WTC11 (cell line): ENCODE measurements at places on chromosomes 7 and 10.

- no peak for DNase-seq
Observed at GRCh38 chr10:29643771-29644501, 9.2 kb upstream of the SVIL start.

DNA sequence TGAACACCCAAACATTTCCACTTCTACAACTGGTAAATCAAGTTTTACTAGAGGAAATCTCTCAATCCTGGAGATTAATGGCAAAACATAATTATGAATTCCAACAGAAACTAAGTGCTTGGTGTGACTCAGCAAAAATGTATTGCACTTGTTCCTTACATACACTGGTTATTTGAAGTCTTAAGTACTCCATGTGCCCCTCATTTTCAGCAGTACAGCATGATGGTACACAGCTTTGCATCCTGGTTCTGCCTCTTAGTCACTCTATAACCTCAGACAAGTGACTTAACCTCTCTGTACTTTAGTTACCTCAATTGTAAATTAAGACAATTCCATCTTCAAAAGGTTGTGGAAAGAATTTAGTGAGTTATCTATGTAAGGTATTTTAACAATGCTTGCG is 12.9 kb downstream of the SLC16A12 start:
- DNase-seq: no peak

DNA sequence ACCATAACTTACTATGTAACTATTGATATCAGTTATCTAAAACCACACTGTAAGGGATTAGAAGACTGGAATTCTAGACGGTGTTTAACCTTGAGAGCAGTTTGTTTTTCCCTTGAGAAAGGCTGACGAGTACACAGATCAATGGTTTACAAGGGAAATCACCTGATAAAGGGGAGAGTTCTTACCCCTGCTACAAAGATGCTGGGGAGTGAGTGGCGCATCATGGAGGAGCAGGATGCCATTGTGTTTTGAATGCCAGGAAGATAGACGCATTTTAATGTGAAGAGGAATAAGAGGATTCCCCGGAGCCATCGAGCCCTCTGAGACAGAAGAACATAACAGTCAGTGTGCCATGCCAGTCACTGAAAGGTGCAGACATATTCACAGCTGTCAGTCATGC is 145.2 kb downstream of the PKD1L1 start:
- DNase-seq: no peak

- no peak for DNase-seq
Observed at GRCh38 chr10:109698882-109699664, 224.2 kb downstream of the XPNPEP1 start.

- DNase-seq: peak; percentile 69
Observed at GRCh38 chr7:7653593-7654187, 13.1 kb downstream of the UMAD1 start.

DNA sequence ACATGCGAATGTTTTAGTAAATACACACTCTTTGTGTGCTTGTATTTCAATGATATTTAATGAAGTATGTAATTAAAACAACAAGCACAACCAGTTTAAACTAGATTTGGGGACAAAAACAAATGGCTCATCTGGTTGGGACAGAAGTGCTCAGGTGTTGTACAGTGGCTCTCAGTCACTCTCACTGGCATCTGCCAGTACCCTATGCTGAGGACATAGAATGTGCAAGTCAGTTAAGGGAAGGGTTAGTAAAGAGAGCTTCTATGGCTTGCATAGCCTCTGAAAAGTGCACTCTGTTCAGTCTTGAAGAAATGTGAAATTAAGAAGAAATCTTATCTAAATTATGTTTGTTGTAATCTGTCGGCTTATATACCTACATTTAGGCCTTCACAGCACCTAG is 183.0 kb downstream of the LRRC4 start:
- no peak for DNase-seq

DNA sequence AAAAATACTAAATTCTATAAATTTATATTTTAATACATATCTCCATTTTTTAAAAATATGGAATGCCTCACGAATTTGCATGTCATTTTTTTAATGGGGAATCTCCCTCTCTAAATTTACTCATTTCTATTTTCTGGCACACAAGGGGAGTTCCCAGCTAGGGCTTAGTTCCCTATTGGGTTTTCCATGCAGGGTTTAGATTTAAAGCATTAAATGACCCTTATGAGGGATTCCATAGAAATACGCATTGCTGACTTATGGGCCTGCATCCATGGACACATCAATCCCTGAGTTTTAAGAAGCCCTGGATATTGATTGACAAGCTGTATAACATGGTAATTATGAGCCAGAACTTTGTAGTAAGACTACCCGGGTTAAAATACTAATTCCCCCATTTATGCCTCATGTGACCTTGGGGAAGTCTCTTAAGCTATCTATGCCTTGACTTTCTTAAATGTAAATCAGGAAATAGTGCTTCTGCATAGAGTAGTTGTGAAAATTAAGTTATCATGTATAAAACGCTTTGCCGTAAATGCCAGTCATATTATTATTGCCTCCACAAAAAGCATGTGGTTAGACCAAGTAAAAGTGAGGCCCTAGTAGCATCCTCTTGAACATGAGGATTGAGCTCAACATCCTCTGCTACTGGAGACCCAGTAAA is 78.8 kb upstream of the ANKRD1 start:
- no peak for DNase-seq

DNA sequence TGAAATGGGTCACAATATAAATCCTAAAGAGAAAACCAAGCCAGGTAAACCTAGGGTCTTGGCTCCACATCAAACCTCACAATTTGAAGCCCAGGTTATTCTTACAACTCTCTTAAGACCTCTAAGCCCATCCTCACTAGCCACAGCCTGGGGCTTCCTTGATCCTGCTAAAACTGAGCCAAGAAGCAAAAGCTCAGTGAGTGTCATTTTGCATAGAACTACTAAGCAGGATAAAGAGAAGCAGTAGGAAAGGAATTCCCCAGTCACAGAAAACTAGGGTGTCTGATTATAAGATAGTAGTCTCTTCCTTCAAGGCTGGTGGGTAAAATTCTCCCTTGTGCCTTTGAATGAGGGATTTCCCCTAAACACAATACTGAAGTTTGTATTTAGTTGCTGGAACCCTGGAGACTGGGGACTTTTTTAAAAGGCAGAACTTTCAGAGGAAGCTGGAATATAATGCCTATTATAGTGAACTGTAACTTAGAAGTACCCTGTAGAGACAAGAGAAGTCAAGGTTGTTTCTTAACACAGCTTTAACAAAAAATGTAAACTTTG is 196.6 kb upstream of the KIAA1217 start:
- no peak for DNase-seq

- peak; percentile 4 for DNase-seq
Observed at GRCh38 chr10:79391231-79392019, 44.2 kb downstream of the PPIF start.

DNA sequence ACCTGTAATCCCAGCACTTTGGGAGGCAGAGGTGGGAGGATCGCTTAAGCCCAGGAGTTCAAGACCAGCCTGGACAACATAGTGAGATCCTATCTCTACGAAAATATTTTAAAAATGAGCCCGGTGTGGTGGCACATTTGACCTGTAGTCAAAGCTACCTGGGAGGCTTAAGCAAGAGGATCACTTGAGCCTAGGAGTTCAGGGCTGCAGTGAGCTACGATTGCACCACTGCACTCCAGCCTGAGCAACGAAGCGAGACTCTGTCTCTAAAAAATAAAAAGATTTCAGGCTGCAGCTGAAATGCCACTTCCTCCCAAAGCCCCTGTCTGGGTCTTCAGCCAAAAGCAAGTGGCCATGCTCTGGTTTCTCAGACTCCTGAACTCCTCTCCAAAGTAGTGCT is 38.7 kb upstream of the CARD11 start:
- no peak for DNase-seq

- no peak for DNase-seq
Observed at GRCh38 chr10:10520491-10521385, 496.9 kb upstream of the CELF2 start.

DNA sequence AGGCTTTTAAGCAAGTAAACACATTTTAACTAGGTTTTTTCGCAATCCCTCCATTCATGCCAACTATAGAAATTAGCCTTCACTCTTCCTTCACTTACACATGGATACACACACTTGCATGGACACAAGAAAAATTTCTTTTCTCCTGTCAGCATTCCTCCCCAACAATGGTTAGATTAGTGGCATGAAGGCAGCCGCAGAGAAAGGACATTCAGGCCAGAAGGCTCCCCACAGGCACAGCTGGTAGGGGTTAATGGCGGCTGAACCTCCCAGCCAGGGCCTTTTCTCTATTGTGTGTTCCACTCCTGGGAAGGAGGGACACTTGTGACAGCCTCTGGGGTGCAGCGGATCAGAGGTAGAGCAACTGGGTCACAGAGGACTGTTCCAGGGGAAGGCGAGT is 255.0 kb upstream of the SP8 start:
- peak; percentile 51 for DNase-seq

DNA sequence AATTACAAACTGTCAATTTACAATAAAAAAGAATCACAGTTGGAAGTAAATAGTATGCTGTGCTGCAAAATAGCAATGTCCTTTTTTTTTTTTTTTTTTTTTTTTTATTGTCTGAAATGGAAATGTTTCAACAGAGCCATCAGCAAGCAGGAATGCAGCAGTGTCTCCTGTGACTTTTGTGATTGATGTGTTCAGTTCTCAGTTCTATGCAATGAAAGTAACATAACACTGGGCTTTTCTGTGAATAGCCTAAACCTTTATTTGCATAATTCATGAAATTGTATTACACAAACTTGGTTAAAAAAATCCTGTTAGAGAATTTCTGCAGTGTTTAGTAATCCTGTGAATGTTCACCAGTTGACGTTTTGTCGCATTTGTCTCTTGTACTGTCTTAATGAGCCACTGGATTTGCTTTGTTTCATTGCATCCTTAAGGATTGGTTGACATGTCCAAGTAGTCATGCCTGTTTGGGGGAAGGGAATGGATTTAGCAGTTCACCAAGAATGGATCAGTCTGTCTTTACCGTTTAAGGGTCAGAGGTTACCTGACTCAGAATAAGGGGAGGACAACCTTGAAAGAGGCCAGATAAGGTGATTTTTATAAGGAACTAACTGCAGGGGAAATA is 192.7 kb downstream of the MLLT10 start:
- DNase-seq: no peak

DNA sequence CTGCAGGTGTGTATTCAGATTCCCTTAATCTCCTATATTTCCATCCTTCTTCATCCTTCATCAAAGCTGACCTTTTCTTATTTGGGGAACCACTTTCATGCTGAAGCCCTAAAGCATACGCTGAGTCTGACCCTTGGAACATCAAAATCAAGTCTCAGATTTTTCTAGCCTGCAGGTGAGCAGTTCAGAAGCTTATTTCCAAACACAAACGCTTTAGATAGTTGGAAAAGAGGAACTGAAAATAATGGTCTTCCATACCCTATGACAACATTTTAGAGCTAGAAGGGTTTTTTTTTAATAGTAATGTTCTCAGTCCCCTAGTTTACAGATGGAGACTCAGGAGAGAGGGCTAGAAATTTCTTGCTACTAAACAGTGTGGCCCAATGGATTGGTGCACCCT is 1.6 kb upstream of the AGK start:
- no peak for DNase-seq

- no peak for DNase-seq
Observed at GRCh38 chr7:47709051-47709450, 127.1 kb upstream of the TNS3 start.

- DNase-seq: no peak
Observed at GRCh38 chr7:10677668-10678232, 295.9 kb upstream of the PHF14 start.

- DNase-seq: no peak
Observed at GRCh38 chr7:5692112-5692844, 89.2 kb downstream of the RNF216 start.

GRCh38 chr10:3104251-3104918 is 37.0 kb downstream of the PFKP start:
- DNase-seq: no peak

- DNase-seq: no peak
Observed at GRCh38 chr10:102752266-102752930, 8.7 kb downstream of the WBP1L start.

- peak; percentile 54 for DNase-seq
Observed at GRCh38 chr10:15877836-15878576, 17.7 kb upstream of the MINDY3 start.
